ENCODE measurements at places on chromosomes 4 and X.

DNA sequence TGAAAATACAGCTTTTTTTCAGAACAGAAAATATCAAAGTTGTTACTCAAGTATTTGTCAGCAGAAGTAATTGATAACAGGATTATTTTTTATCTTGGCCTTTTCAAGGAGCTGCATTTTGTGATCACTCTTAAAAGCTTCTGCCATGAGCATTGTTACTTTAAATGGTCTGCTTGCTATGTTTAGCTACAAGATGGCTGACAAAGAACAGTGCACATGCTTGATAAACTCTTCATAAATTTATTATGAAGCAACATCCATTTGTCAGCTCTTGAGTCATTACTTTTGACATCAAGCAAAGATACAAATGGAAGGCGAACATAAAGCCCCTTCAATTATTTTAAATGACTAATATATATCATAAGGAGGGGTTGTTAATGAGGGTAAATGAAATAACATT is 205.4 kb upstream of the RPS6KA3 start:
- DNase-seq: no peak

DNA sequence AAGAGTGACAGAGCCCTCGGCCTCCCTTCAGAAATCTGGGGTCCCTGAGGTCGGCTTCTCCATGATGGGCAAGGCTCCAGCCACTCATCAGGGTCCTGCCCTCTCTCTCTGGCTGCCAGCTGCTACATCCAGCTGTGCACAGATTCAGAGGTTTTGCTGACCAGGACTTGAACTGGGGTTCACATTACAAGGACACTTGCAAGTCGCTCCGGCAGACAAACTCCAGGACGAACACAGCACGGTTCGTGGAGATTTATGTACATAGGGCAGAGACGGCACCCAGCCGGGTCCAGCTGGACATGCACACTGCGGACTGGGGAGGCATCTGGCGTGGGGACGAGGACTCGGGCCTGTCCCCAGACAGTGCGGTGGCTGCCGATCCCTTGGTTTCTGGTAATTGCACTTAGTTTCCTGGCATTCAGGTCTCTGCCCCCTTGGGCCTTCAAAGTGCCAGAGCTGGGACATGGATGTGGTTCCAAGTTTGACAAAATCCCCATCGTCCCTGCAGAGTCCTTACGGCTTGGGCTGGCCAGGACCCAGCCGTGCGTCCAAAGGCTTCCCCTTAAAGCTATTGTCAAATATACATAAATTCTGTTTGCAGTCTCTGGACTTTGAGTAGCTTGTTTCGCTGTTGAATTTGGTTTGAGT is 6.2 kb upstream of the C4orf50 start:
- DNase-seq: no peak

GRCh38 chr4:27819246-27819645 is 958.6 kb downstream of the STIM2 start:
- no peak for DNase-seq

GRCh38 chrX:12174358-12174757 is 36.1 kb downstream of the FRMPD4 start:
- no peak for DNase-seq

DNA sequence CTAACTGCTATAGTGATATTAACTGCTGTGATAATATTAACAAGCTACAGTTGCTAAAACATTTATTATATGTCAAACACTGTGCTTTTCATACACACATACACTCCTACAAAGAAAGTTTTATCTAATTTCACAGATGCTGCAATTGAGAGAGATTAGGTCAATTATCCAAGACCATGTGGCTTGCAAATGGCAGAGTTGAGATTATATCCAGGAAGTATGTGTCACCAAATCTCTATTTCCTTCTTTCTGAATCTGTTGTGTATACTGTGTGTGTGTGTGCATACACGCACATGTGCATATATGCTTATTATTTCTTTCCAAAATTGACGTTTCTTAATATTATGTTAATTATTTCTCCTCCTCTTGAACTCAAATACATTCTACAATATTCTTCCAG is 775.9 kb upstream of the FTHL17 start:
- no peak for DNase-seq

- no peak for DNase-seq
Measured at GRCh38 chr4:47704693-47705325, 133.1 kb downstream of the CORIN start.

DNA sequence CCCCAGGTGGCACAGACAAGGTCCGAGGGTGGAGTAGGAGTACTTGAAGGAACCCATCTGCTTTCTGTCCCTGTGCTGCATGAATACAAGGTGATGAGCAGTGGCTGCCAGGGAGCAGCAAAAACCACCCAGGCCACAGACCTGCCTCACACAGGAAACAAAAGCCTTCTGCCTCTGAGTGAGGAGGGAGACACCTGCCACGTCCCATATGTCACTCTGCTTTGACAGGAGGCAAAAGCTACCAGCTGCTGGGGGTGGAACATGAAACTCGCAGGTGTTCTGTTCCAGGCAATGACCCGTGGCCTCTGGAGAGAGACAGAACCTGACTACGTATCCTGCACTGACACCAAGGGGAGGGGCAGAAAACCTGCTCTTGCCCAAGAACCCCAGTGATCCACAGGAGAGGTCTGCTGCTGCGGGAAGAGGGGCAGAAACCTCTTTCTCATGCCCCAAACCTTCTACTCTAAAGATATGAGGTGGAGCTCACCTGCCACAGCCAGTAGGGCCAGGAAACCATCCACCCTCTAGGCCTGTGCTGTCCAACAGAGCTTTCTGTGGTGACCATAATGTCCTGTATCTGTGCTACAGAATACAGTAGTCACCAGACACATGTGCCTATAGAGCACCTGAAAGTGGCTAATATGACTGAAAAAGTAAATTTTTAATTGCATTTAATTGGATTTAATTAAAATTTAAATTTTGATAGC is 172.9 kb downstream of the PRDM5 start:
- DNase-seq: no peak

DNA sequence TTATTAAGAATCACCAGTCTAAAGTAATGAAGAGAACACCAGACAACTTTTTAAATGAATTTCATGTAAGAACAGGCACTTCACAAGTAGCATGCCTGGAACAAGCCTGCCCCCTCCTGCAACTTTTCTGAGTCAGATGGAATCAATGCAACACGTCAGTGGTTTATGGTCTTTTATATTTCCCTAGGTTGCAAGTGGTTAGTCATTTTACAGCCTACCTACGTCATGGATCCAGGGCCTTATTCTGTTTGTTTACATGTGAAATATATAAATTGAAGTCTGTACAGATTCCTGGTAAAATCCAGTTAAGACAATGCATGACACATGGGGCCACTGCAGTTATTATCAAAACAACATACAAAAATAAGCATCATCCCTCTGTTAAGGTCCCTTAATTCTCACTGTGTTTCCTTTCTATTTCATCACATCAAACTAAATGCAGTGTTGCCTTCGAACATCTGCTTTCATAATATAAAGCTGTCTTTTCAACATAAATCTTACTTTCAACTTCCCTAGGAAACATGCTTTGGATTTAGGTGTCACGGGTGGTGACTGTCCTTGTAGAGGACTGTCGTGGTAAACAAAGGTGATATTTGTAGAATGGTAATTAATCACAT is 309.3 kb downstream of the FRMPD4 start:
- no peak for DNase-seq

GRCh38 chr4:23366557-23366906 is 523.3 kb downstream of the PPARGC1A start:
- no peak for DNase-seq

DNA sequence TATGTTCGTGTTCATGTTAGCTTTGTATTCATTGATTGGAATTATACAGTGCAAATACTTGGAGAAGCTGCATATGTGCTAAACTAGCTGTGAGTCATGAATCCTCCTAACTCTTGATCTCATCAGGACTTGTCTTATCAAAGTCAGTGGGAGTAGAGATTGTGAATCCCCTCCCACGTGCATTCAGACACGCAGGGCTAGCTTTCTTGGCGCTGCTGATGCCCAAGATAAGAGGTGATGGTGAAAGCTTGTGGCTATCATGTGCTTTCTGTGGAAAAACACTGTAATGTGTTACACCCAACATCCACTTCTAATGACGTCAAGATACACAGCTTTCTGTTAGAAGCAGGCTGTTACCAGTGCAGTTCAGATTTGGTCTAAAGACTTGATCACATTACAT is 348.7 kb upstream of the HAND2 start:
- no peak for DNase-seq

- DNase-seq: no peak
Measured at GRCh38 chrX:53000447-53001135, 42.3 kb upstream of the FAM156A start.

DNA sequence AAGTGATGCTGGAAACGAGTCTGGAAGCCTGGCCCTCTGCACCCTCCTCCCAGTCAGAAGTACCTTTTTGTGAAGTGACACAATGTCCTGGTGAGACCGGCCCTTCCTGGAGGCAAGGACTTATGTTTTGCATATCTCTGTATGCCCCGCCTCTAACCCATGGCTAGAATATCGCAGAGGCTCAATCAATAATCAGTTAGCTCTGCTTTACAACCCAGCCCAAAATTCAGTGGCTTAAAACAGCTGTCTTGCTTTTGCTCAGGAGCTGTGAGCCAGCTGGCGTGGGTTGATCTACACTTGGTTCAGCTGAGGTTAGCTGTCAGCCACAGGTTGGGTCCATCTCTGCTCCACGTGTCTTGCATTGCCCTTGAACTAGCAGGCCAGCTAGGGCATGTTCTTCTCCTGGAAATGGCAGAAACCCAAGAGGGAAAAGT is 98.8 kb upstream of the METTL14 start:
- no peak for DNase-seq

GRCh38 chr4:2937986-2938385 is 25.2 kb downstream of the NOP14 start:
- no peak for DNase-seq

- no peak for DNase-seq
Measured at GRCh38 chr4:28702571-28702970, 1841.9 kb downstream of the STIM2 start.

DNA sequence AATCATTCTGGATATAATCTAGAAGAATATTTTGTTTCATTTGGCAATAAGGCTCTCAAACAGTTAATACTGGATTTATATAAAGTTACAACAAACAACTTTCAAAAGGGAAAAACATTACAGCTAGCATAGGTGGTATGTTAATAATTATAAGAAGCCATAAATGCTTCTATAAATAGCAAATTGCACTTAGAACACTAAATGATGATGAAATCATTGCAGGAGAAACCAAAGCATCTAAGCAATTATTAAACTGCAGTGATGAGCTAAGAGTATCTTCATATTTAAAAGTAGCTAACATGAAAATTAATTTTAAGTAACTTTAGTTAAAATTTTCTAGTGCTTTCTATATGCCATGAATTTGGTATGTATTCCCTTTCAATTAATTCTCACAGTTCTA is 189.5 kb downstream of the CENPC start:
- DNase-seq: no peak

DNA sequence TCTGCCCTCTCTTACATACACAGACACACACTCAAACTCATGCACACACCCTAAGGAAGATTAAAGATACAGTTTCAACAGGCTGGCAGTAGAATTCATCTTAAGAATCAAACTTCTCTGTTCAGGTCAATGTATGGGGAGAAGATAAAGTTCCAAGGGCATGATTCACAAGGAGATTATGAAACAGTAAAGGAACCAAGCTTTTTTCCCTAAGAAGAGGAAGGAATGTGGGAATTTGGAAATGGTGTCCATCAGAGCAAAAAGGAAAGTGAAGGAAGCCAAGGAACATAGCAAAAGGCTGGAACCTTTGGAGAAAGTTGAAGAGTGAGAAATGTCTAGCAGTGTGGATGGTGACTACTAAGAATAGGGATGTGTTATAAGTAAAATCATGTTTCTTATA is 191.0 kb upstream of the NPY2R start:
- no peak for DNase-seq

- no peak for DNase-seq
Measured at GRCh38 chr4:6280365-6280996, 10.8 kb downstream of the WFS1 start.

GRCh38 chr4:123350191-123350544 is 46.4 kb upstream of the SPRY1 start:
- DNase-seq: no peak

GRCh38 chr4:41077628-41078027 is 136.7 kb downstream of the APBB2 start:
- DNase-seq: no peak

GRCh38 chr4:128155231-128155855 is 94.2 kb downstream of the LARP1B start:
- DNase-seq: no peak

DNA sequence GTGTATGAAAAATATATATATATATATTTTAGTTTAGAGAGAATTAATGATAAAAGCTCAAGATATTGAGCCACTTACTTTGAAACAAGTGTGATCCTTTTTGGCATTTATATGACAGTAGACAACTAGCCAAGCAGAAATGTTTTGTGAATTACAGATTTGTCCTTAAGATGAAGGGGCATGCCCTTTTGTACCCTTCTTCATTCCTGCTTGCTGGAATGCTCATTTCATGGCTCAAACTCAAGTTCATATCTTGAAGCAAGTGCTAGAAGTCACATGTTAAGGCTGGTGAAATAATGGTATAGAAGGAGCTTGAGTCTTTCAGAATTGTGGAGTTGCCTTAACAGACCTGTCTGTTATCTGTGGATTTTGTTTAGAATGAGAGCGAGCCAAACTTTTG is 203.0 kb downstream of the BMPR1B start:
- DNase-seq: no peak

DNA sequence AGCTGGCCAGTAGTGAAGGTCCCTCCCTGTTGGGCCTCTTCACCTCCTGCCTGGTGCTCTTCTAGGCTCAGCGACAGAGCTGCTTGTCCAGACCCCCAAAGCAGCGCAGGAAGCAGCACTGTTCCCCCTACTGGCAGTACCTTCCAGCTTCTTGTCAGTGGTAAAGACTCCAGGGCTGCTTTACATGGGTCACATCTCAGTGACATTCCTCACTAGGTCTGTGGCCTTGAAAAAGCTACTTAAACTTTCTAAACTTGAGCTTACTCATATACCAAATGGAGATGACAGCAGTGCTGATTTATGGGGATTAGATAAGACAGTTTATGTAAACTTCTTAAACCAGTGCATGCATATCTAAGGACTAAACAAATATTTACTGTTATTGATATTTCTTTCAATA is 117.3 kb downstream of the FAT4 start:
- no peak for DNase-seq

- DNase-seq: peak; percentile 3
Measured at GRCh38 chrX:41923978-41924683, 777 bp upstream of the CASK start.

DNA sequence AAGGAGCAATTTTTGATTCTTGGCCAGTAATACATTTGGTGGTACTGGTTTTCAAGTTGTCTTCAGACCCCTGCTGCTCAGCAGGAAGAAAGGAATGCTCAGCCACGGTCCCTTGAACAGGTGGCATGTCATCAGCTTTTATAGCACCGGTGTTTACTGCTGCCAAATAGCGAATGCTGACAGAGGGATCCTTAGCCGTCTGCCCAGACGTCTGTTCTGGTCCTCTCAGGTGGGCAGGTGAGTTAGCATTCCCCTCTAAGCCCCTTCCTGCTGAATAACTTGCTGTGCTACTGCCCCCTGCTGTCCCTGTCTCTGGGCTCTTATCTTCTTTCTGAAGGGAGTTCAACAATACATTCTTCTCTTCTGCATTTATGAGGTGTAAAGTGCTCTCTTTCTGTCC is 28.4 kb downstream of the BOD1L1 start:
- DNase-seq: no peak
